Stimulated activated CD8-positive, alpha-beta memory T cell treated with anti-CD3 and anti-CD28 coated beads, Interleukin-4, amount 100 ng/mL, for 4 hours (primary cell): ENCODE measurements at places on chromosomes 4 and X.

DNA sequence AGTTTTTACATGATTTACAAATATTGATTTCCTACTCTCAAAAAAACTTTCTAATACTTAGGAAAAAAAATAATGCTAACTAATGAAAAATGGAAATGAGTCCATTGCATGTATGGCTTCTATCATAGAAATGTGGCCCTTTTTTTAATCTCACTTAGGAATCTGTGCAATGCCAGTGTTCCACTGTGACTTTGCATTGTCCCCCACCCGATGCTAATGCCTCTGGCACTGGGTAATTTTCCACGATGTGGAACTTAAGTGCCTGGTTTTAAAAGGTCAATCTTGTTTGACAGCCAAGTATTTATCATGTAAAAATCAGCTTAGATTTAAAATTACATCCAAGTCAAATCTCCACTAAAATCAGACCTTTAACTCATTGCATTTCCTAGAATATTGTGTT lies 53.1 kb downstream of the SPATA4 start:
- DNase-seq = no peak

GRCh38 chrX:18457000-18457399 lies 31.6 kb downstream of the CDKL5 start:
- no peak for DNase-seq

GRCh38 chr4:176856421-176856820 lies 63.7 kb upstream of the VEGFC start:
- DNase-seq = no peak

DNA sequence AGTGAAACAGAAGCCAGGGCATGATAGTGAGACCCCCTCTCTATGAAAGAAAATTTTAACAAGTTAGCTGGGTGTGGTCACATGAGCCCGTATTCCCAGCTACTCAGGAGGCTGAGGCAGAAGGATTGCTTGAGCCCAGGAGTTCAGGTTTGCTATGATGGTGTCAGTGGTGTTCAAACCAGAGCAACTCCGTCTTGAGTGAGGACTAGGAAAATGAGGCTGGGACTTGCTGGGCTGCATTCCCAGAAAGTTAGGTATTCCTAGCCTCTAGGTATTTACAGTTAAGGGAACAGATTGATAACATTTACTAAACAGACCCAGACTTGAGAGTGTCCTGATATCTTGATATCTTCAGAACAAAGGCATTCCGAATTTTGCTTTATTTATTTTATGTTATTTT lies 37.0 kb upstream of the NOCT start:
- DNase-seq = no peak

- no peak for DNase-seq
Measured at GRCh38 chrX:54166915-54167314, 16.1 kb downstream of the FAM120C start.

DNA sequence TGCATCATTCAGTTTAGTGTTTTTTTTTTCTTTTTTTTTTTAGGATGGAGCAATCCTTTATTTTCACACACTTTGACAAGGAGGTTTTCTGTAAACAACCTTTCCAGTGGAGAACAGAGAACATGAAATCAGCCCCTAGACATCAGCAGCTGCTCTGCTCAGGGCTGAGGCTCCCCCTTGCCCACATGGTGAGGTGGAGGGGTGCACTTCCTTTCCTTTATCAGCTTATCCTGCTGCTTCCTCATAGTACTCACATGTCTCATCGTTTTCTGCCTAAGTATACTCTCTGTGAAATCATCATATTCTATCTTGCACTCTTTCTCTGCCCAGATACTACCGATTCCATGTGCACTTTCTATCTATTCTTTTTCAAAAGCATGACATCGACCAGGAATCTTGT lies 47.6 kb upstream of the PRSS12 start:
- no peak for DNase-seq
